ENCODE measurements at places on chromosomes 2 and 18.

DNA sequence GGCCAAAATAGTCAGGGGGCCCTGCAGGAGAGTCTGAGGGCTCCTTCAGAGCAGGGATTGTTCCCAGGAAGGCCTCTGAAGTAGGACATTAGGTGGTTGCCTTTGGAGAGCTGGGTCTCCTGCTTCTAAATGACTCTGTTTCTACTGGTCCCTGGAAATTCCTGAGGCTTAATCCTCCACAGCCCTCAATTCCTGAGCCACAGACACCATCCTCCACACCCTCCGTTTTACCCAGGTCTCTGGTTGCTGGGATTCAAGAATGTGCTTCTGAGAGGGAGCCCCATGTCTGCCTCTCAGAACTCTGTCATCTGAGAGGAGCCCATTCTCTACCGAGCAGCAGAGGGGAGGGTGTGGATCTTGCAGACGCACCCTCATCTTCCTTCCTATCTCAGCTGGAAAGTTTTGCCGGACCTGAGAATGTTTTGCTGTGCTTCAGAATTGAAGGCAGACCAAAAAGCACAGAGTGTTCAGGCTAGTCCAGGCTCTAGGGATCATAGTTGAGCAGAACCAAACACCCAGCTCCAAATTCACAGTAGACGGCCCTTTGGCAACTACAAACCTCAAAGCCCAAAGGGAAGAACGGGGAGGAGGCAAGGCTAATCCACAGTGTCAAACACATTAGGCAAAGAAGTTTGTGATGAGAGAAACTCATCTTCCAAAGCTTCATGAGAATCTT lies 8.1 kb downstream of the VIT start:
- H3K36me3 ChIP-seq: no peaks in the 10 kb centered on the region
- H3K4me1 ChIP-seq: no peaks in the 10 kb centered on the region
- no peak overlapping the region for H3K4me3 ChIP-seq

DNA sequence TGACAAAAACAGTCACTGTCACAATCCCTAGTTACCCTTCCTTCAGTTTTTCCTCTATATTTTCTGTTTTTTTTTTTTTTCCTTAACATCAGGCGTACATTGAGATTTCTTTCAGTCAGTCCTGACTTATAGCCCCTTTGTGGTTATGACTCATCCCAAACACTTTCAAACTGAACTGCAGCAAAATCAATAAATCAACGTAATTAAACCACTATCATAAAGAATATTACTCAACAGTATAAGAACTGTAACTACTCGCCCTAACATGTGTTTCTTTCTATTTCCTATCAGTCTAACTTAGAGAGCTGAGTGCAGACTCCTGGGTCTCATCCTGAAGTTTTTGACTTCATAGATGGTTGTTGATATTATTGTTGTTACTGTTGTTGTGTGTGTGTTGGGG lies 523.5 kb downstream of the LRRTM4 start:
- H3K4me1 ChIP-seq: no peaks in the 10 kb centered on the region
- H3K27ac ChIP-seq: no peak overlapping the region
- DNase-seq: no peak
- H3K4me3 ChIP-seq: no peak overlapping the region

DNA sequence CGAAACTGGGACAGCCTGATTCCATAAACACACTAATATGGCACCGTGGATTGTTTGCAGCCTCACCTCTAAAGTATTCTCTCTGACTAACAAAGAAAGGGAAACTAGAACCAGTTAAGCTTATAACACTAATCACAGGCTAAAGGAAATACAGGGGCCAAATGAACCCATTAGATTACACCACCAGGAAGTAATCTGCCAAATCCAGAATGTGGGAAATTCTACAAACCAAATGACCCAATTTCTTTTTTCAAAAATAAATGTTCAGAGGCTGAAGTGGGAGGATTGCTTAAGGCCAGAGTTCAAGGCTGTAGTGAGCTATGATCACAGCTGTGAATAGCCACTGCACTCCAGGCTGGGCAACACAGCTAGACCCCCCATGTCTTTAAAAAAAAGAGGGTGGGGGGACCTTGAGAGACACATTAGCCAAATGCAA lies 1.5 kb upstream of the MPPE1 start:
- DNase-seq: no peak
- peak overlapping the region; percentile 75 for H3K4me3 ChIP-seq
- H3K4me1 ChIP-seq: peaks cover 19% of the 10 kb centered on the region
- H3K27ac ChIP-seq: peak overlapping the region; percentile 94
- no peaks in the 10 kb centered on the region for H3K27me3 ChIP-seq

GRCh38 chr2:219309278-219309677 lies at the start of gene PTPRN:
TSS of gene PTPRN (minus strand) at chr2:219309401. CDS start at chr2:219309332, 69 bp downstream.
- DNase-seq: peak; percentile 49
- no peak within 1 kb of the TSS for H3K4me3 ChIP-seq
- H3K27me3 ChIP-seq: peaks cover 51% of the 10 kb centered on the region
- no peaks in the 10 kb centered on the region for H3K4me1 ChIP-seq

- H3K4me1 ChIP-seq: no peaks in the 10 kb centered on the region
- H3K36me3 ChIP-seq: no peaks in the 10 kb centered on the region
- no peaks in the 10 kb centered on the region for H3K27me3 ChIP-seq
- no peak overlapping the region for H3K4me3 ChIP-seq
- H3K27ac ChIP-seq: no peak overlapping the region
These were observed 26.9 kb downstream of the COL4A3 start for GRCh38 chr2:227191367-227191766.

- H3K4me1 ChIP-seq: peaks cover 58% of the 10 kb centered on the region
- H3K27me3 ChIP-seq: no peaks in the 10 kb centered on the region
- no peak for DNase-seq
- H3K4me3 ChIP-seq: no peak overlapping the region
- H3K36me3 ChIP-seq: peaks cover 23% of the 10 kb centered on the region
- H3K27ac ChIP-seq: peak overlapping the region; percentile 79
These were observed 7.0 kb downstream of the SLC35F6 start for GRCh38 chr2:26770986-26771586.

DNA sequence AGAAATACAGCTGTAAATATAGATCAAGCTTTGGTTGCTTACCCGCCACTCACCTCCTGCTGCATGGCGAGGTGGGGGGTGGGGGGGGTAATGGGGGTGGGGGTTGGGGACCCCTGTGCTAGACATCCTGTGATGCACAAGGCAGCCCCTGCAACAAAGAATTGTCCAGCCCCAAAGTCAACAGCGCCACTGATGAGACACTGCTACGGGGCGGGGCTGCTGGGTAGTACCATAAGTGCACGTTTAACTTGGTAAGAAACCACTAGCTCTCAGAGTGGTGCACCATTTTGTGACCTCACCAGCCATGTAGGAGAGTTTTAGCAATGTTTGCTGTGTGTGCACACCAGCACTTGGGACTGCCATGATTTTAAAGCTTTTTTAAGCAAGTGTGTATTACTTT lies 40.3 kb downstream of the SNORC start:
- no peaks in the 10 kb centered on the region for H3K36me3 ChIP-seq
- no peak overlapping the region for H3K27ac ChIP-seq
- H3K4me1 ChIP-seq: no peaks in the 10 kb centered on the region
- peaks cover 12% of the 10 kb centered on the region for H3K27me3 ChIP-seq
- no peak for DNase-seq
- H3K4me3 ChIP-seq: no peak overlapping the region

- no peaks in the 10 kb centered on the region for H3K4me1 ChIP-seq
- no peak overlapping the region for H3K27ac ChIP-seq
- DNase-seq: no peak
- H3K27me3 ChIP-seq: no peaks in the 10 kb centered on the region
- no peaks in the 10 kb centered on the region for H3K36me3 ChIP-seq
- H3K4me3 ChIP-seq: no peak overlapping the region
These were observed 125.8 kb downstream of the VWC2L start for GRCh38 chr2:214536625-214537024.

DNA sequence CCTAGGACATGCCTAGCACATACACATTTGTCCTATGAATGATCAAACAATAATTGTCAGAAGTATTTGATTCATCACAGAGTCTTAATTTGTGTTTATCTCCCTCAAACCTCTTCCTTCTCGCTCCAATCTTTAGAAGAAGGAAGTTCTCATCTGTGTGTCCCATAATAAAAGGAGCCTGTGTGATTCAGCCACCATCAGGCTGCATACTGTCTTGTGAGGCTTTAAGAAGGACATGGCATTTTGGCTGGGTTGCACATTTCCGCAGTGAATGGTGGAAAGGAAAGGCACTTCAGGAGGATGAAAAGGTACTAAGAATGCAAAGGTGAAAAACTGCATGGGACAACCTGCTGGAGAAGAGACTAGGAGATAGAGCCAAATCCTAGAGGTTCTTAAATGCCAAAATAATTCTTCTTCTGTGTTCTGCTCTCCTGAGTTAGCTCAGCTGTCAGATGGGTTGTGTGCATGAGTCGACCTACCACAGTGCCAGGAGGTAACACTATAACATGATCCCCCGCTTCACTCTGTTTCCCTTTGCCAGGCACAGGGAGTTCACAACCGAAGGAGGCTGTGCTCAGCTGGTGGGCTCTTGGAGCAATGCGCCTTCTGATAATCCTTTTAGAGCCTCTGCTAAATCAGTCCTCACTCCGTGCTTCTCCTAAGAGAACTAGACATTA lies 120.1 kb downstream of the IRS1 start:
- no peaks in the 10 kb centered on the region for H3K4me1 ChIP-seq
- no peaks in the 10 kb centered on the region for H3K36me3 ChIP-seq
- H3K27me3 ChIP-seq: no peaks in the 10 kb centered on the region
- no peak for DNase-seq
- H3K4me3 ChIP-seq: no peak overlapping the region
- no peak overlapping the region for H3K27ac ChIP-seq
